ENCODE measurements at places on chromosomes 2 and 18.
A peak's percentile ranks its signal among the peaks of the same experiment; 100 is the strongest.

GRCh38 chr2:18795906-18796305 is 206.5 kb upstream of the NT5C1B start:
- no peak for DNase-seq

DNA sequence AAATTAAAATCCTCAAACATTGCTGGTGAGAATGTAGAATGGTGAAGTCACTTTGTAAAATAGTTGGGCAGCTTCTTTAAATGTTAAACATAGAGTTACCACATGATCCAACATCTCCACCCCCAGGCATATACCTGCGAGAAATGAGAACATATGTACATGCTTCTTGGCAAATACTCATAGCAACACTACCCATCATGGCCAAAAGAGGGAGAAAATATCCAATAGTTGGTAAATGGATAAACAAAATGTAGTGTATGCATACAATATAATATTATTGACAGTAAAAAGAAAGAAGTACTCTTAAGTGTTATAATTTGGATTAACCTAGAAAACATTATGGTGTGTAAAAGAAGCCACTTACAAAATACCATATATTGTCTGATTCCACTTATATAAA is 185.9 kb downstream of the CDH7 start:
- no peak for DNase-seq

GRCh38 chr2:99101697-99102096 is 39.8 kb upstream of the C2orf15 start:
- DNase-seq = peak; percentile 9

DNA sequence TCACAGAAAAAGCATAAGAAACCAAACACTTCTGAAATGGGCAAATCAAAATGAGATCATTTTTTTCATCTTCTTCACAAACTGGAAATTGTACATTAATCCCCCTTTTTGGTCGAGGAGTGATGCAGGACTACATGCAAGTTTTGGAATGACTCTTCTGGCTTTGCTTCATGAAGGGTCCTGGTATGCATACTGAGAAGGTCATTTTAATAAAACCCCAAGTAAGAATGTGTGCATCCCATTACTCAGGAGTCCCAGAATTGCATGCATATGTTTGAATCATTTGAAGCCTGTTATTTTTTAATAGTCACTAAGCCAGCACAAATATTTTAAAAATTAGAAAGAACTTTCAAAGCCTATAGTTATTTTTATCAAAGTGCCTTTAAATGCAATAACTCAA is 16.7 kb upstream of the EHBP1 start:
- DNase-seq = no peak

GRCh38 chr2:209441541-209441940 is 17.7 kb downstream of the MAP2 start:
- no peak for DNase-seq
